Type B pancreatic cell (in vitro differentiated cells): ENCODE measurements at places on chromosomes 6 and 20.

GRCh38 chr20:10636326-10636818 is 37.4 kb downstream of the JAG1 start:
- no peak for DNase-seq

GRCh38 chr6:134928151-134928900 is 21.6 kb downstream of the ALDH8A1 start:
- DNase-seq: no peak

DNA sequence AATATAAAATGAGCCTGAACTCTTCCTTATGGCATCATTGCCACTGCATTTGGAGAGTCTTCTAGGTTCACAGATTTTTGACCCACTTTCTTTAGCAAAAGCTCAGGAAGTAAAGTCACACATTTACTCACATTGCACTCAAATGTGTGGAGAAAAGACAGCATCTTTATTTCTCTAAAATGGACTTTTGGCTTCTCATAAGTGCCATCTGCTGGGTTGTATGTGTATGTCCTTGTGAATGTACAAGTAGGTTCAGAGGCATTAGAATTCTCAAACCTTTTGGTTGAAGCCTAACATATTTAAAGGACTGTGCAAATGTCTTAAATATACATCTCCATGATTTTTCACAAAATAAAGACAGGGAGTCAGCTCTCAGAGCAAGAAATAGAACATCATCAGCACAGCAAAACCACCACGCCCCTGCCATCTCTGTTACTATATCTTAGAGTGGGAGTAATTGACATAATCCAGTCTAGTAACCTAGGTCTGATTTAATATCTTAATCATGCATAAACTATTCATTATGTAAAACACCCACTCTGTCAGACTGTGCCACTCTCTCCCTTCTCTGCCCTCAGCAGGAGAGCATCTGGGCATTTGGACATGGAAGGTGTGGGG is 42.2 kb upstream of the SPTLC3 start:
- no peak for DNase-seq

DNA sequence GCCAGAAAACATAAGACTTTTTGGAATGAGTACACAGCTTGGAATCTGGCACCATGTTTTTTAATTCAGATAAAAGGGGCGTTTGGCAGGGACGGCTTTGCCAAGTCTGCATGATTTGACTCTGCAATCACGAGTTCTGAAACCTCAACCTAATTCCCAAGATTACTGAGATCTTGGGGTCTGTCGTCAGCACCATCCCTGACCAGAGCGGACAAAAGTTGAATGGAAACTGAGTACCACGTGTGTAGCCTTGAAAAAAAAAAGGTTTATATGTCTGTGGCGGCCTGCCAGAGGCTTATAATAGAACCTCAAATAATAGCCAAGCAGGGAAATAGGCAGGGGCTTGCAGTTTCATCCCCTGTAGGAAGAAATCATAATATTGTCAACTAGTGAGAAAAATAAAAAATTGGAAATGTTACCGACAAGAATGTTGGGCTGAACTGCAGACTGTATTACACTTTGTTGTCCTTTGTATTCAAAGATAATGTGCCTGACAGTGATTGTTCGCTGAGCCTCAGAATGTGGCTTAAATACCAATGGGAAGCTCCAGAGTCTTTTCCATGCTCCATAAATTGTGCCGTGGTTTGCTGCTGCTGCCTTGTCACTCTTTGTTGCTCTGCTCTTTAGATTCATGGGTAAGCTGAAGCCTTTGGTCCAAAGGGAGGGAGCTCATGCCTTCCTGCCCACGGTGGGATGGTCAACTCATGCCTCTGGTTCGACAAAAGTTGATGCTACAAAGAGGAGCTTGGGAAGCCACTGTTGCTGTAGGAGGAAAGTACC is 118.8 kb upstream of the ARID1B start:
- no peak for DNase-seq

DNA sequence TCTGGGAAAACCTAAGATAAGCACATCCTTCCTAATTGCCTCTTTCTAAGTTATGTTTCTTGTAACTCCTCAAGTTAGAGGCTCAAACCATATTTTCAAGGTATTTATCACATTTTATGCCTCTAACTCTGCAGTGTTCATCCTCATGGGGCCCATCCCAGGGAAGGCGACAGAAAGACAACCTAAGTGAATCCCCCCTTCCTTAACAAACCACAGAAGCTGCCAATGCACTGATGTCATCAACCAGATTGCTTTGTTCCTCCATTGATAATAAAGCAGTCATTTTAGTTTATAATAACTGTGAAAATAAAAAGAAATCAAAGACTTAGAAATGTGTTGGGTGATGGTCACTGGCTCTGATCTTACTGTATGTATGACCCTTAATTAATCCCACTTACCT is 119.5 kb upstream of the TCF21 start:
- no peak for DNase-seq

DNA sequence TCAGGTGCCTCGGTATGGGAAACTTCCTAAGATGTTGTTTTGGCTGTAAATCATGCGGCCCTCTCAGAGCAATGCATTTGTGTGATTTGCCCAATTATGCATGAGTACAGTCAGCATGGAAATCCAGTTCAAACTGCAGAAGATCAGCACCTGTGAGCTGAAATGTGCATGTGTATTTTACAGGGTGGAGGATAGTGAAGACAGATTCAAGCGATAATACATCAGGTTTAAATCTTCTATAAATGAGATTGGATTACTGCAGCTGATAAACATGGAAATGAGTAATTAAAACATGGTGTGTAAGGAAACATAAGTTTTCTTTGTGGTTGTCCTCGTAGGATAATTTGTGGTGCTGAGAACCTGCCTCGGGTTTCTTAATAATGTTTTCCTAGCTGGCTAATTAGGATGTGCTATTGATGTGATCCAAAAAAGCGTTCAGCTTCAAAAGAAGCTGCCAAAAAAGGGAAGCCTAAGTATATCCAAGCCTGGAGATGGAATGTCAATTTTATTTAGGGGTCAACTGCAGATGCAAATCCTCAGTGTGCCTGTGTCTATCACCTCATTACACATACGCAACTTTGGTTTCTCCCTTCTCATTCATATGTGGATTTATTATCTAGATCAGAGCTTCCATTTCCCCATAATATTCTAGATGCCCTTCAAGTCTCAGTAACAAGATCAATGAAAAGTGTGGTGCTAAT is 117.1 kb upstream of the CCDC28A start:
- no peak for DNase-seq

DNA sequence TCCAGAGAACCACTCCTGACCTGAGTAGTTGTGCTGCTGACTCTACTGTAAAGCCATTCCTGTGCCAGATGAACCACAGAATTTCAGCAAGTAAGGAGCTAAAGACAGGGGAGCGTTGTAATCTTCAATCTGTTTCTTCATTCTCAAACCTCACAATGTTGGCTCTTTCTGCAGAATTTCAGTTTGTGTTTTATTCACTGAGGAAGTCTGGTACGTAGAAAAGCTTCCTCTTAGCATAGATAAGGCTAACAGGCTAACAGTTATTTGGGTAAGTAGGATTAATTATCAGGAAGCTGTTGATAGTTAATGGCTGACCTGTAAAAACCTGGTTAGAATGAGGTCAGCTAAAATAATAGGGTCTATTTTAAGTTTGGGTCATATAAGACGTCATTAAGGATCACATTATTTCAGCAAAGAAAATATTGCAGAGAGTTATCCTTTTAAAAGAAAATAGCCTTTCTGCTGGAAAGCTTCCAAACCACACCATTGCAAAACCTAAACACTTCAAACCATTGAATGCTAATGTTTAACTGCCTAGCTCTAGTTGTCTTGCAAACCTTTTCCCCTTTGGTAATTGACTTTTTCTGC is 14.1 kb upstream of the TENT5A start:
- no peak for DNase-seq

GRCh38 chr20:18971121-18971520 is 157.5 kb downstream of the SCP2D1 start:
- no peak for DNase-seq

DNA sequence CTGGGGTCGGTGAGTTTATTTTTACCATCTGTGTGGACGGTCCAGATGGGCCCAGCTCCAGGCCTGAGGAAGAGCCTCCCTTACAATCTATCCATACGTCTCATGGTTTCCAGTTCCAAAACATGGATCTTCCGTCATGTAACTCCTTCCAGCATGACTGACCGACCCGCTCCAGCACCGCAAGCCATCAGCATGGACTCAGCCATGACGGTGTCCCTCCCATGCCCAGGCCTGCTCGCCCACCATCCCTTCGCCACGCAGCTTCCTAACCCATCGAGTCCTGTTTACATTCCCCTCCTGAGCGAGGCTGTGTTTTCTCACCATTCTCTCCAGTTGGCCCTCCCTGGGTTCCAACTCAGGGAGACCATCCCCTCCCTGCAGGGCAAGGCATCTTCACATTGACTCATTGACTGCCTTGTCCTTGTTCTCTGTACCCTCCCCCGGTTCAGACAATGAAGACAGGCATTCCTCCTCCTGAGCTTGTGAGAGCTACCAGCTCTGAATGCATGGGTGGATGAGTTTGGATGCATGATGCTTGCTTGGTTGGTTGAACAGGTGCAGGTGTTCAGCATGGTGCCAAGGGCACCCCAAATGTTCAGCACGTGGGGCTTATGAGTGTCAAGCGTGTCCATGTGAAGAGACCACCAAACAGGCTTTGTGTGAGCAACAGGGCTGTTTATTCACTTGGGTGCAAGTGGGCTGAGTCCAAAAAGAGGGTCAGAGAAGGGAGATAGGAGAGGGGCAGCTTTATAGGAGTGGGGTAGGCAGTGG is 235.8 kb downstream of the SMOC2 start:
- DNase-seq: peak; percentile 58

GRCh38 chr6:165274611-165275010 is 34.8 kb downstream of the C6orf118 start:
- DNase-seq: no peak

DNA sequence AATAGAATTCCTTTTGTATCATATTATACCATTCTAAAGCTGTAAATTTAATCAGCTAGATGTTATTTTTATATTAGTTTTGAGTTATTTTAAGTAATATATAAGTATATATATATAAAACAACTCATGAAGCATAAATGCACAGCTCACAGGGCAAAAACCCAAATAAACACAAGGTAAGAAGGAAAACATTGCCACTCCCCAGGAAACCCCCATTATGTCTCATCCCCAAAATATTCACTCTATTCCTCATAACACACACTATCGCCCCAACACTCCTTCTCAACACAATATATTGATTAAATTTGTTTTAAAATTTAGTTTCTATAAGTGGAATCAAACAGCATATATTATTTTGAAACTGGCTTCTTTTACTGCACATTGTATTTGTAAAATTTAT is 98.6 kb upstream of the FAM83B start:
- DNase-seq: no peak

DNA sequence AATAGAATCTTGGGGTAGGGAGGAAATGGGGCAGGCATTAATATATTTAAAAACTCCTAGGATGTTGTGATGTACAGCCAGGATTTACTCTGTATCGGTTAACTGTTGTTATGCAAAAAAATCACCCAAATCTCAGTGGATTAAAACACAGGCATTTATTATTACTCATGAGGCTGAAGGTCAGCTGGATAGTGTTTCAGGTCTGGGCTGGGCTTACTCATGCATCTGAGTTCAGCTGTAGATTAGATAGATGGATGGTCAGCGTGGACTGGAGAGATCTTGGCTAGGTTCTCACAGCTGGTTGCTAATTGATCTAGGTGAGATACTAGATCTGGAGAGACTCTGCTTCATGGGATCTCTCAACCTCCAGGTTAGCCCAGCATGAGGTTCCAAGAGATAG is 131.4 kb downstream of the BTBD3 start:
- DNase-seq: no peak

- no peak for DNase-seq
Observed at GRCh38 chr6:107495196-107495643, 5.3 kb downstream of the SOBP start.

GRCh38 chr6:53209681-53210080 is 61.0 kb upstream of the GCM1 start:
- DNase-seq: no peak

DNA sequence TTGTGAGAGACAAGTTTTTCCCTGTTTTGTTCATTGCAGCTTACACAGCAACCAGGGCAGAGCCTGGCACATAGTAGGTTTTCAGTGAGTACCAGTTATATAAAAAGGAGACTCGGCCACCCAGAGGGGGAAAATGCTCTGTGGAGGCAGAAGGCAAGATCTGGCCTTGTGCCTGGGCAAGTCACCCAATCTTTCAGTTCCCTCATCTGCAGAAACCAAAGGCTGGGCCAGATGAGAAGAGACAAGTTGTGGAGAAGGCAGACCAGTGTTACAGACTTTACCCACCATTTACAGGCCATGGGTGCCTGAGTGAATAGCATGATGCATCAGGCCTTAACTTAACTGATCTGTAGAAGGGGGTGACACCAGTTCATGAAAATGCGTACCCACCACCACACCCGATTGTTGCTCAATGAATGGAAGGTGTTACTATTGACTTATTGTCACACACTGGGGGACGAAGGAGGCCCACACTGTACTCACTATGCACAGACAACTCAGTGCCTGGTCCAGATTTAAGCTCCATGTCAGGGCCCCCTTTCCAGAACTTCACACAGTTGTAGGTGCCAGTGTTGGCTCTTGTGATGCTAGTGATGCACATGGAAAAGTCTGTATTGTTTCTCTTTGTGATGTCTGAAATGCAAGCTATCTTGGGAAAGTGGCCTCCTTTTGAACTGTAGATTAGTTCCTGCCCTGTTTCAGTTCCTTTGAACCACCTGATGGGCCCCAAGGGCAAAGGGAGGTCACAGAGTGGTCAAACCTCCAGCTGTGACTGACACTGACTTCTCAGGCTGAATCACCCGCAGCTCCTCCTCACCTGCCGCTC is 64.3 kb upstream of the SIRPG start:
- no peak for DNase-seq

DNA sequence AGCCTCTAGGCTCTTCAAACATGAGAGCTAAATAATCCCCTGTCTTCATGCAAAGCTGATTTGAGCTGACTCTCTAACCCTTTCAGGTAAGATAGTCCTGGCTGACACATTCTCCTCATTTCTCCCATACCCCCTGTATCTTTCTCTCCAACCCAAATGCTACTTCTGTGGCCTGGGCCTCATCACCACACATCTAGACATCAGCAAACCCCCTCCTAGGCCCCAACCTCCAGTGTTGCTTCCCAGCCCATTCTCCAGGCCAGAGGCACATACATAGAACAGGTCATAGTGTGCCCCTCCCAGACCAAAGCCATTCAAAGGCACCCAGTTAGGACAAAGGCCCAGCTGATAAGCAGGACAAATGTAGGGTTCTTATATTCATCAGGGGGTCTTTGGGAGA is 84.9 kb downstream of the ANKRD60 start:
- peak; percentile 40 for DNase-seq

GRCh38 chr6:21608601-21609000 is 15.1 kb downstream of the SOX4 start:
- no peak for DNase-seq
